ENCODE measurements at places on chromosomes 7 and 10.

- no peak for DNase-seq
Observed at GRCh38 chr7:138958391-138958956, 22.7 kb downstream of the KIAA1549 start.

GRCh38 chr7:2482725-2483451, 6.7 kb upstream of the GRIFIN start:
- DNase-seq: no peak

GRCh38 chr7:149007611-149008010, 20.7 kb downstream of the PDIA4 start:
- no peak for DNase-seq

DNA sequence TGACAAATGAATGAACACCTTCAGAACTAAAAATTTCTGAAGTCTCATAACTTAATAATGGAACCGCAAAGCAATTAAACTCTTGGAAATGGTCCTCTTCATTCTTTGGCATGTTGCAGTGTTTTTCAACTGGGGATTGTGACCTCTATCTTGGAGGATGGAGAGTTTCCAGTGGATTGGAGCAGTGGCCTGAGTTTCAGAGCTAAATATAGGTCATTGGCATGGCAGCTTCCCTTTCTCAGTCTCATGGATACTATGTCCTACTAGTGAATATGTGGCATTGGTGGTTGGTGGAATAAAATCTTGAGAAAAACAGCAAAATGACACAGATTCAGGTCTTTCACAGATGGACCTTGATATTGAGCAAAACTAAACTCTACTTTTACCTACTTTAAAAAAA, 24.1 kb upstream of the EPC1 start:
- no peak for DNase-seq

DNA sequence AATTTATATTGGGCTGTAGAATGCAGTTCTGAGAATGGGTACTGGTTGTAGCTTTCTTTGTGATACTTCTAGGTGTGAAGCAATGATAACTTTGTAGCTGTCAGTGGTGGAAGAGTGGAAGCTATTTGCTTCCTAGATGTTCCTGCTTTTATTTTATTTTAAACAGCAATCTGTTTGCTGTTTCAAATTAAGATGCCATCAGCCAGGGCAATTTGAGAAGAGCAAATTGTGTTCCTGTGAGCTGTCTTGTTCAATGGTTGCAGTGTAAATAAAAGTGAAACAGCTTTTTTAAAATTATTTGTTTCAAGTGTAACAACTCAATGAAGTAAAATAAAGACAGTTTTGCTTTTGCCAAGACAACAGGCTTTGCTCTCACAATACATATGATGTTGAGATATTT, 150.8 kb upstream of the TMEM229A start:
- DNase-seq: no peak

- DNase-seq: no peak
Observed at GRCh38 chr7:116727432-116728009, 55.5 kb downstream of the MET start.

GRCh38 chr7:134865001-134865845, 85.8 kb downstream of the CALD1 start:
- no peak for DNase-seq

DNA sequence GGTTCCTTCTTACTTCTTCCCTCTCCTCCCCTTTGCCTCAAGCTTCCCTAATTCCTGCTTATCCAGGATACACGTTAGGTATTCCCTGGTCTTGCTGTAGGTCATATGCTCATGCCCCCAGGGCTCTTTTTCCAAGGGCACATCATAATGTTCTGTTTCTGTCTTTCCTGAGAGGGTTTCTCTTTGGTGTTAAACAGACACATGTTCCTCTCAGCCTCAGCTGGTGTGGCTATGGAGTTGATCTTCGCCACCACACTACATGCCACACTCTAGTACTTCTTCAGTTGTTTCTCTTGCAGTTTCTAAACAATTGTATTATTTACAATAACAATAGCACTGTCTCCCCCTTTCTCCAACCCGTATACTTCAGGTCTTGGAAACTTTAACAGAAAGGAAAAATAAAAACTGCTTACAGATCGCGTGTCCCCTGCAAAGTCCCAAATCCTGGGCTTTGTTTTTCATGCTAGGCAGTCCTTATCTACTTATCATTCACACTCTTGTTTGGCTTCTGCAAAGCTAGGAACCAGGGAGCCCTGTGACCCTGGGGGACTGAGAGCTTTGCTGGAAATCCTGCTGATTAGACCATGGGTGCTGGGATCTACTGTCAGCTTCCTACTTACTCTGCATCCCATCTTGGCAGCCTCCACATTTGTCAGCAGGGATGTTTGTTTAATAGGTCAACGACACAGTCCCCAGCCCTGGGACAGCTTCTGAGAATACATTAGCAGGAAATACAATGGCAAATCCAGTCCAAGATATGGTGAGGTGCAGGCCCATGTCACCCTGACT, 193.9 kb upstream of the BMPER start:
- no peak for DNase-seq

GRCh38 chr7:79781716-79782115, 328.2 kb upstream of the MAGI2 start:
- no peak for DNase-seq

GRCh38 chr7:47967708-47968107, 11.7 kb downstream of the HUS1 start:
- DNase-seq: no peak

GRCh38 chr7:37186753-37187152, 261.9 kb downstream of the ELMO1 start:
- DNase-seq: no peak

GRCh38 chr7:435630-436366, 83.8 kb downstream of the PDGFA start:
- no peak for DNase-seq

DNA sequence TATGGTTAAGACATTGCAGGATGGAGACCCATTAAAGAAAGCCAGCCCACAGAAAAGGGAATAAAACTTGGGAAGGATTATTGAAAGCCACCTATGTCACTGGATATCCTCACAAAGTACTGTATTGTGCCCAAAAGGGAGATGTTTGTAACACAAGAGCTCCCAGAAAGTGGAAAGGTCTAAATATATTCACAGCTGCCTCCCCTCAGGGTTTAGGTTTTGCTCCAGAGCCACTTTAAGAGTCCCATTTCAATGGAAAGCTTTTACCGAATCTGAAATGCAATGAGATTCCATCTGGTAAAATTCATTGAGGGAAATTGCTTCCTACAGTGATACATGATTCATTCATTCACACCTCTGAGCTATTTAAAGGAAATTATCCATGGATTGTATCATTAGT, 176.4 kb downstream of the XPNPEP1 start:
- DNase-seq: no peak

DNA sequence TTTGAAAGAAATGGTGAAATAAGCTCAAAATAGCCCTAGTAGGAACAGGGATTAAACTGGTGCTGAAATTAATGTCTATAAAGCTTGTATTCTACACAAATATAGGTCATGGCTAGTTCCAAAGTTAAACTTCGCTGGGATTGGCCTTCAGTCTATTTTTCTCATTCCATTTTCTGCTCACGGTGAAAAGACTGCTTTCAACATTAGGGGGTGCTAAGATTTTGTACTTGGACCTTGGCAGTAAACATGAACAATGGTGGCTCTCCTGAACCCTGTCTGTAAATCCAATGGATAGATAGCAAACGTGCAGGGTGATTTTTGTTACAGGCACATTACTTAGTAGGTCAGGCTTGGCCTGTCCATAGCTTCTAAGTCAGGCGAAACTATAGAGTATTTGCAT, 36.0 kb upstream of the RSU1 start:
- no peak for DNase-seq

DNA sequence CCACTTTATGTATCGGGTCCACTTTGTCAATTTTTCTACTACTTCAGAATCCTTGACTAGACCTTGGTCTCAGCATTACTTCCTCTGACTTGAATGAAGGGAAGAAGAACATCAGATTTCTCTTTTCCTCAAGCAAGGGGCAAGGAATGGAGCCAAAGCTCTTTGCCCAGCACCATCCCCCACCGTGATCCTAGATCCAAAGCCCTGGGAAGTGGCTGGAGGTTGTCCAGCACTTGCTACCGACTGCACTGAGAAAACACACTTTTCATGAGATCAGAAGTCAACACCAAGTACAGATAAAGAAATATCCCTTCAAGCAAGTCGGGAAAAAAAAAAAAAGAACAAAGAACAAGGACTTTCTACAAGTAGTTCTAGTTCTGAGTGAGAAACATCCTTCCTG, 102.1 kb upstream of the DDC start:
- no peak for DNase-seq

DNA sequence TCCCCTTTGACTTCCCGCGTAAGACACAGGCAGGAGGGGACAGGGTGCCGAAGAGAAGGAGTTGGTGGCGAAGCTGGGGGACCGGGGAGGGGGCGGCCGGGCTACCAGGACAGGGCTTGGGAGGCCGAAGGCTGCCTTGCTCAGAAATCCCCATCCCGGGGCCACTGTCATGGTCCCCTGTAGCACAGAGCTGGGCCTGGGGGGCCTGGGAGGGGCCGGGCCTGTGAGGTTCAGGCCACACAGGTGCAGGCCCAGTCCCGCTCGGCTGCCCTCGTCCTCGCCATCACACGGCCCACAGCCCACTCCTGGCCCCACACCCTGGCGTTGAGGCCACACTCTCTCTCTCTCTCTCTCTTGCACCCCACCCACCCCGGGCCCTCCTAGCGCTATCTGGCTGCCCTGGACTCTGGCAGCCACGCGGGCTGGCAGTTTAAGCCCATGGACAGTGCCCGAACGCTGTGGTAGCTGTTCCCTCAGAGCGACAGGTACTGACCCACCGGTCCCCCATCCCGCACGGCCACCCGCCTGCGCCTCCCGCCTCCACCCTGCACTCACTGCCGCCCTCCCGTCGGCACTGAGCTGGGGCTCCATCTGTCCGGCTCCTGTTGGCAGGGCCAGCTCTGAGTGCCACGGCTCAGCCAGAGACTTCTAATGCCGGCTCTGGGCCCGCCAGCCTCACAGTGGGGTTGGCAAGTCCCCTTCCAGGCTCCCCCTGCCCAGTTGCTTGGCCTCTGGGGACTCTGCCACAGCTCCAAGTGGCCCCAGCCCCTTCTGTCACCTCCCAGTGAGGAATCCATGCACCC, 28.0 kb downstream of the TTYH3 start:
- DNase-seq: no peak

GRCh38 chr7:143331179-143331801, 15.4 kb downstream of the CLCN1 start:
- DNase-seq: no peak

- no peak for DNase-seq
Observed at GRCh38 chr10:77071001-77071511, 566.6 kb downstream of the KCNMA1 start.

- DNase-seq: no peak
Observed at GRCh38 chr10:122199689-122200088, 71.4 kb upstream of the BTBD16 start.

DNA sequence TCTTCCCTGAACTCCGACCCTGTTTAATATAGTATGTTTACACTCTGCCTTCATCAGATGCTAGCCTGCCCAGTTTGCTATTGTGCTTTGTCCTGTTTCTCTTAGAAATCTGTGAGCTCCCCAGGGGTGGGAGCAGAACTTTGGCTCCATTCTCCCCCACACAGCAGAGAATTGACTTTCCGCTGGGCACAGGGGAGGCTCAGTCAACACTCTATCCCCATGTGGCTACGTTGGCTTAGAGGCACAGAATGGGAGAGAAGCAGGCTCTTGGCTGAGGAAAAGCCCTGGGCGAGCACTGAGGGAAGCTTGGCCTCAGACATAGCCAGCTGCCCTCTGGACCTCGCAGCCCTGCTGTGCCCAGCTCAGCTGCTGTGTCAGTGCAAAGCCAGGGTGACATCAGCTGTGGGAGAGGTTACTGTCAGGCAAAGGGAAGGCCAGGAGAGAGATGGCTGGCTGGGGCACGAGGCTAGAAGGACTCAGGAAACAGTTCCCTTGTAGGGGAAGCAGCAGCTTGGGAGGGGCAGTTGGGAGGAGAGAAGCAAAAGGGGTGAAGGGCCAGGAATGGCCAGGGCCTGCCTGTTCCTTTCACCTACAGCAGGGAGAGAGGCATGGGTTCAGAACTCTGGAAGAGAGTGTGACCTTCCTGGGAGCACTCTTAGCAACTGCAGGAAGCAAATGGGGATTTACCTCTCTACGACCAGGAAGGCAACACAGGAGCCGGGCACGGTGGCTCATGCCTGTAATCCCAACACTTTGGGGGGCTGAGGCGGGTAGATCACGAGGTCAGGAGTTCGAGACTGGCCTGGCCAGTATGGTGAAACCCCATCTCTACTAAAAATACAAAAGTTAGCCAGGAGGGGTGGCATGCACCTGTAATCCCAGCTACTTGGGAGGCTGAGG, 5.8 kb upstream of the SCD start:
- DNase-seq: no peak

DNA sequence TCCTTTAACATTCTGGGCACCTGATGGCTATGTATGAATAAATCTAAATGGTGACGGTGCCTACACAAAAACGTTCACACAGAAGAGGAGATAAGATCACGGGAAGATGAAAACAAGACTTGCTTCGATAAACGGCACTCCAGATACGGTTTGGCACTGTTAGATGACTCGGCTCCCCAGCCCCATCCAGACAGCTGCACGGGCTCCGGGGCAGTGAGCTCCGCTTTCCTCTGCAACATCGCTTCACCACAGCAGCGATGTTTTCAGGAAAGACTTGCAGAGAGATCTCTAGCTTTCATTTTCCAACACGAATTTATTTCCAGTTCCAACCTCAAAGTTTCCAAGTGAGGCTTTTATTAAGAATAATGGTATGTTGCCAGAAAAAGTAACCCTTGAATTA, 132.1 kb downstream of the KLF6 start:
- DNase-seq: no peak

GRCh38 chr7:106640368-106641141, 20.4 kb downstream of the CCDC71L start:
- no peak for DNase-seq

GRCh38 chr10:52111101-52111891, 202.8 kb upstream of the DKK1 start:
- no peak for DNase-seq

DNA sequence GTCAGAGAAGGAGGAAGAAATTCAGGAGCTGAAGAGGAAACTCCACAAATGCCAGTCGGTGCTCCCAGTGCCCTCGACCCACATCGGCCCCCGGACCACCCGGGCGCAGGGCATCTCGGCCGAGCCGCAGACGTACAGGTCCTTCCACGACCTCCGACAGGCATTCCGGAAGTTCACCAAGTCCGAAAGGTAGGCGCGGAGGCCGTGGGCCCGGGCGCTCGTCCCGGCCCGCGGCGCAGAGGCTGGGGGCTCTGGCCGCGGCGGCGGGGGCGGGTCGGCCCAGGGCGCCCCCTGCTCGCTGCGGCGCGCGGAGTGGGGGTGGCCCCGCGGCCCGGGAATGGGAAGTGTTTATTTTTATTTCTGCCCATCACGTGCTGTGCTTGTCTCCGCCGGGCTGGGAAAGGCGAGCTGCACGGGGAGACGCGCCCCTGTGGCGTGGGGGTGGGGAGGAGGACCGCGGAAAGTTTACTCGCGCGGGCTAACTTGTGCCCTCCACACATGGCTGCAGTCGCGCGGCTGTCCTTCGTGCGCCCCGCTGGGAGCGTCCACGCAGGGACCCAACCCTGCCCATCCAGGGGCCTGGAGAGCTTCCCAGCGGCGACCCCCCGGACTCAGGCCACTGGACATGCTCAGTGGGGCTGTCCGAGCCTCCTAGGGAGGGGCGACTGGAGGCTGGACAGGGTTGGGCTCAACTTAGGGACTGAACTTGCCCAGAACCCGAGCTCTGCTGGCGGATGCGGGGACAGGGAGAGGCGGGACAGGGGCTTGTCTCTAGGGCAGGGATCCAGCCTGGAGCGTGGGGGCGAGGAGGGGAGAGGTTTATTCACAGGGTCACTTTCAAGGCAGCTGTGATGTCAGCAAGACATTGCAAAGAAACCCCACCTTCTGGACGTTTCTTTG, 82.6 kb upstream of the PRKG1 start:
- DNase-seq: no peak
